ENCODE measurements at places on chromosomes 3 and 15.

GRCh38 chr15:31560643-31561042 lies 234.0 kb downstream of the KLF13 start:
- DNase-seq = no peak

DNA sequence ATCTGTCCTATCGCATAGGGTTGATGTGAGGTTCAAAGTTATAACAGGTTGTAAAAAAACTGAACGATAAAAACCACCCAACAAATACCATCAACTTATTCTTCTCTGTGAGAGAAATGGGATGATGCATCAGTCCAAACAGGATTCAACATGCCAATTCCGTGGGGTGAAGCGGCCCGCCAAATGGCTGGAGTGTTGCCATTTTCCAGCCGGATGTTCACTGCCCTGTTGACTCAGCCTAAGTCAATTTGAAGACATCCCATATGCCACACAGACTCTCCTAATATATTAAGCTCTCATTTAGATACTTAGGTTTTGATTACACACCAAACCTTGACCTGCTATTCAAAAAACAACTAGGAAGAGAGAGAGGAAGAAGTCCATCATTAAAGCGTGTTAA lies 311.1 kb downstream of the VPS13C start:
- DNase-seq = no peak

GRCh38 chr15:90451053-90451850 lies 63.2 kb downstream of the IQGAP1 start:
- no peak for DNase-seq

- no peak for DNase-seq
Measured at GRCh38 chr3:45968149-45968548, 24.9 kb downstream of the CXCR6 start.

DNA sequence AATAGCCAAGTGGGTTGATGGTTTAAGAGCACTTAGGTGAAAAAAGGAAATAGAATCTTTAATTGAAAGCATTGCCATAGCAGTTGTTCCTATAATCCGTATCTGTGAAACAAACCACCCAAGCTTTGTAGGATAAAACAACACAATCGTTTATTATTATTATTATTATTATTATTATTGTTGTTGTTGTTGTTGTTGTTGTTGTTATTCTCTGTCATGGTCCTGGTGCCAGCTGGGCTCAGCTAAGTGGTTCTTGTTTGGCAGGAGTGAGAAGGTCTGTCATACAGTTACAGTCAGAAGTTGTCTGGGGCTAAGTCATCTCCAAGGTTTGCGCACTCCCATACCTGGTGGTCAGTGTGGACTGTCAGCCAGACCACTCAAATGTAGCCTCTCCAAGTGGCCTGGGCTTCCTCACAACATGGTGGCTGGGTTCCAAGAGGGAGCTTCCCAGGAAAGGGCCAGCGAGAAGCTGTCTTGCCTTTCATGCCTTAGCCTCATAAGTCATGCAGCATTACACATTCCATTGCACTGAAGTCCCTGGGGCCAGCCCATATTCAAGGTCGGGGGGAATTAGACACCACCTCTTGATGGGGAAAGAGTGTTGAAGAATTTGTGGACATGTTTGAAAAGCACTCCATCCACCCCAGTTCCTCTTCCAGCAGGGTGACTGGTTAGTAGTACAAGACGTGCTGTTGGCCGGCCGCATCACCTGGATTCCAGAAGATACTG lies 54.3 kb upstream of the FGD5 start:
- DNase-seq = no peak

DNA sequence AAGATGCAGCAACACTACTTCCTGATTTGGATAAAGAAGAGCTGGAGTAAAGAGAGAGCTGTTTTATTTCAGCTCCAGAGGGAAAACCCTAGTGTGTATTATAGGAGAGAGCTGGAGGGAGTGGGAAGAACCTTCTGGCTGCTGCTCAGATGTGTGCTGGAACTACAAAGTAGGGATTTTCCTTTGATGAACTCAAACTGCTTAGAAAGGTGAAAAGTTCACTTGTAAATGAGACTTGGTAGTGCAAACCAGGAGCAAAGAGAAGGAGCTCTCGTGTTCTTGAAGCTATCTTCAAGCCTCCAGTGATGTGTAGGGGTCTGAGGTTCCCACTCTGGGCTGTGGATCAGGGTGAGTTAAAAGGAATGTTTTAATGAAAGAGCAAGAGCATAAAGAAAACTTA lies 110.4 kb downstream of the EDEM1 start:
- DNase-seq = no peak

- DNase-seq = no peak
Measured at GRCh38 chr3:187025254-187025655, 94.9 kb downstream of the ST6GAL1 start.

DNA sequence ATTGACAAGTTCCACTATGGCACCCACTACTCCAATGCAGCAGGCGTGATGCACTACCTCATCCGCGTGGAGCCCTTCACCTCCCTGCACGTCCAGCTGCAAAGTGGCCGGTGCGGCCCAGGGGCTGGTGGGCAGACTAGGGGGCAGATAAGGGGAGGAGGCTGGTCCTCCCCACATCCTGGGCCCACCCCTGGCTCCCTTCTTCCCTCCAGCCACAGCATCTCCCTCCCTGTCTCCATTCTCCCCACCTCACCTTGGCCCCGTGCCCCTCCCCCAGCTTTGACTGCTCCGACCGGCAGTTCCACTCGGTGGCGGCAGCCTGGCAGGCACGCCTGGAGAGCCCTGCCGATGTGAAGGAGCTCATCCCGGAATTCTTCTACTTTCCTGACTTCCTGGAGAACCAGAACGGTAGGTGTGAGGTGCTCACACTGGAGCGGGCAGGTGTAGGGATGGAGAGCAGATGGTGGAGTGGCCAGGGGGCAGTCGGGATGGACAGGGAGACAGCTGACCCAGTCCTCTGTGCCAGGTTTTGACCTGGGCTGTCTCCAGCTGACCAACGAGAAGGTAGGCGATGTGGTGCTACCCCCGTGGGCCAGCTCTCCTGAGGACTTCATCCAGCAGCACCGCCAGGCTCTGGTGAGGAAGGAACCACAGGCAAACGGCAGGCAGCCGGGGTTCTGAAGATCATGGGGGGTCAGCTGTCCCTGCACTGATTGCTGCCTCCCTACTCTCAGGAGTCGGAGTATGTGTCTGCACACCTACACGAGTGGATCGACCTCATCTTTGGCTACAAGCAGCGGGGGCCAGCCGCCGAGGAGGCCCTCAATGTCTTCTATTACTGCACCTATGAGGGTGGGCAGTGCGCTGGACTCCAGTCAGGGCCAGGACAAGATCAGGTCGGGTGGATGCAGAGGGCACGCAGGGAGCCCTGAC lies 26.0 kb downstream of the NBEAL2 start:
- DNase-seq = no peak

GRCh38 chr3:143594206-143594605 lies 254.1 kb downstream of the SLC9A9 start:
- DNase-seq = no peak

- DNase-seq = no peak
Measured at GRCh38 chr3:134366928-134367811, 7.1 kb downstream of the AMOTL2 start.

- DNase-seq = no peak
Measured at GRCh38 chr15:52406601-52407000, 111.0 kb upstream of the MYO5C start.

DNA sequence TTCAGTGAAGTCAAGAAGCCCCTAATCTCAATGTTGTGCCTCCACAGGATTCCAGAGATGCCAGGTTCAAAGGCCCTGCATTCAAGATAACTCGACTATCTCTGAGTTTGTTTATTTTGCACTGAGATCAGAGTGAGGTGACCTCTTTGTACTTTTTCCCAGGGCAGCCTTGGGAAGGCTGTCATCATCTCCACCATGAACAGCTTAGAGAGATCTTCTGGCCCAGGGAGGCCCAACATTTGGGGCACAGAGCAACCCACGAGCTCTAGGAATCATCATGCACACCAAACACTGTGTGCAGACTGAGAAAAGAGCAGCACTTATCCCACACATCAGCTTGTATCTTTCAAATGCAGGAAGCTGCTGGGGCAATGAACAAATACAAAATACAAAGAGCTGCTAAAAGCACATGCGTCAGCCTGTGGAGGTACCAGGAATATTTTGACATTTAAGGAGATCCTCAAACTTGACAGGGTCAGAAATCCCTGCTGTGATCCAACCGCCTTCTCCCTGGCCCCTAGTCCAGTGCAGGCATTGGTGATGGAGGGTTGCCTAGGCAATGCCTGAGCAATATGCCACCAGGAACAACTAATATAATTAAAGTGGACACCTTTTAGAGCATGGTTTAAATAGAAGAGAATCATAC lies 33.6 kb downstream of the TRIM42 start:
- no peak for DNase-seq

DNA sequence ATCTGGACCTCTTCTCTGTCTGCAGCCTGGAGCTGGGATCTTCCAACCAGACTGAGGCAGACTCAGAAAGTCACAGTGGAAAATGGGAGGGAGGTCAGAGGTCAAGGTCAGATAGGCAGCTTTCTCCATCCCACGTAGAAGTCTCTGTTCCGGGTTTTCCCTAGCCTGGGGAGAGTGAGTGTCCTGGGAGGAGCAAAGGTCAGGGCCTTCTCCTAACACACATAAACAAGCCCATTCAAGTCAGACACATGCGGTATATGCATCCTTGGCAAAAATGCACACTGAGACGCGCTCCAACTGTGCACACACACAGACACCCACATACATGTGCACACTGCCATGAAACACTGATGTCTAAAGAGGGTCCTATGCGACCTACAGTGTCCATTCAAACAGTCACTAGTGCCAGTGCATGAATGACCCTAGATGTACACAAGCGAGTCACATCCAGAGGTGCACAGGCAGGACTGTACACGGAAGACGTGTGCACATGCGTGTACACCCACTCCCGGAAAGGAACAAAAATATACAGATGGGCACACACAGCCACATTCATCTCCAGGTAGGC lies 681 bp downstream of the TWF2 start:
- no peak for DNase-seq

GRCh38 chr3:46087871-46088270 lies 60.6 kb upstream of the XCR1 start:
- peak; percentile 83 for DNase-seq

GRCh38 chr3:11130385-11130784 lies 23.9 kb upstream of the HRH1 start:
- no peak for DNase-seq

DNA sequence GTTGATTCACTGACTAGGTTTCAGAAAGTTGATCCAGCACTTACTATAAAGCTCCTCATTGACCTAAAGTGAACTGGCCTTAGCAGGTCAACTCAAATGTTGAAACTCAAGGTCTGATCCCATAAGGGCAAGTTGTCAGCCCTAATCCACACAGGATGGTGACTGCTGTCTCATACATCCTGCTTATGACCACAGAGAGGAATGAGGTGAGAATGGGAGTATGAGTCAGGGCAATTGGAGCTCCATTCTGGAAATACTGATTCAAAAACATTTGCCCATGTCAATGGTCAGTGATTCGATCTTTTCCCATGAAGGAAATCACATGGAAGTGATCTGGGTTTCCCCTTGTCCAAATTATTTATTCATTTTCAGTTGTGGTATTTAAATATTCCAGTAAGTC lies 78.7 kb downstream of the ZNF385D start:
- no peak for DNase-seq

GRCh38 chr15:57654153-57654852 lies 52.2 kb upstream of the POLR2M start:
- DNase-seq = no peak

GRCh38 chr3:182491577-182491976 lies 301.7 kb upstream of the ATP11B start:
- no peak for DNase-seq

DNA sequence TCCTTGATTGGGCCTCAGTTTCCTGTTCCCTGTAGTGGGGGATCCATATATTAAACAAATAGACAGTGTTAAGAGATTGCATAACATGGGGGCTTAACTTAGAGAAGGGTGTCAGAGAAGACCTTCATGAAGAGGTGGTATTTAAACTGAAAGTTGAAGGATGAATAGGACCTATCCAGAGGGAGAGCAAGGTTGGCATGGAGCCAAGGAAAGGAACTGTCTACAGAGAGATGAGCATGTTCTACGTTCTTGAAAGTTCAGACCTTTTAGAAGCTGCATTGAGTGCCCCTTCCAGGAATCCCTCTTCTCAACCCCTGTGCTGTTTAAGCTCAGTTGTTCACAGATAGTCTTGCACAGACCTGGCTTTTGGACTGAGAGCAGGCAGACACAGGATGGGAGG lies 2.4 kb downstream of the HTD2 start:
- DNase-seq = no peak

DNA sequence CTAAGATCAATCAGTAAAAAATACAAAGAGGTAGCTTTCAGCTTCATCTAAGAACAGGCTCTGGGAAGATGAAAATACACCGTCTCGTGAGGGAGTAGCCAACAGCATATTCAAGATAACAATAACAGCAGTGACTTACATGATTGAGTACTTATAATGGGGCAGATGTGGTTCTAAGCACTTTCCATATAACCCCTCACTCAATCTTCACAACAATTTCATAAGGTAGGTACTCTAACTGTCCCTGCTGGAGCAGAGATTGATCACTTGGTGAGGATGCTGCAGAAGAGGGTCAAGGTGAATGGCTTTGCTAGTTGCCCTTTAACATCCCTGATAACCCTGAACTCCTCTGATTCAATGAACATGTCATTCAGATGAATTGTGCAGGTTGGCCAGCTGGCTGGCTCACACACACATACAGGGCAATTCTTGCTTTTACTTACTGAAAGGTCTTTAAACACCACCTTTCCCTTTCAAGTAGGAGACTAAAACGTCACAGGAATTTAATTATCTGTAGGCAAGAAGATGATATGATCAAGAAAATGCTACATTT lies 984.2 kb upstream of the CFAP20DC start:
- no peak for DNase-seq

GRCh38 chr3:169662132-169662842 lies 1.2 kb downstream of the MECOM start:
- peak; percentile 48 for DNase-seq

- no peak for DNase-seq
Measured at GRCh38 chr3:186497608-186498007, 46.6 kb downstream of the CRYGS start.

GRCh38 chr3:158846803-158847451 lies 45.1 kb downstream of the MFSD1 start:
- DNase-seq = no peak

- no peak for DNase-seq
Measured at GRCh38 chr3:105836533-105836932, 32.3 kb downstream of the CBLB start.

GRCh38 chr15:31569836-31570235 lies 243.2 kb downstream of the KLF13 start:
- DNase-seq = no peak

- peak; percentile 52 for DNase-seq
Measured at GRCh38 chr15:99403597-99403996, 152.3 kb downstream of the LRRC28 start.

- no peak for DNase-seq
Measured at GRCh38 chr3:140199743-140200142, 264.8 kb downstream of the CLSTN2 start.

GRCh38 chr15:40314723-40315276 lies 7.1 kb upstream of the PLCB2 start:
- no peak for DNase-seq

- no peak for DNase-seq
Measured at GRCh38 chr3:159904911-159905310, 83.7 kb upstream of the IL12A start.

GRCh38 chr15:58522865-58523264 lies 91.1 kb downstream of the LIPC start:
- no peak for DNase-seq

All from NB4 (cell line).